CD4-positive, alpha-beta memory T cell (primary cell): ENCODE measurements at places on chromosomes 12 and 14.

- DNase-seq = no peak
These were observed 96.9 kb downstream of the FIGNL2 start for GRCh38 chr12:51751661-51752060.

GRCh38 chr12:5944688-5945070 lies 380 bp downstream of the ANO2 start:
- no peak for DNase-seq

- DNase-seq = no peak
These were observed 41.3 kb downstream of the SSH1 start for GRCh38 chr12:108815875-108816594.

GRCh38 chr14:29755311-29756018 lies 172.2 kb downstream of the PRKD1 start:
- no peak for DNase-seq

- DNase-seq = no peak
These were observed 50.5 kb upstream of the DACT1 start for GRCh38 chr14:58587271-58587670.

DNA sequence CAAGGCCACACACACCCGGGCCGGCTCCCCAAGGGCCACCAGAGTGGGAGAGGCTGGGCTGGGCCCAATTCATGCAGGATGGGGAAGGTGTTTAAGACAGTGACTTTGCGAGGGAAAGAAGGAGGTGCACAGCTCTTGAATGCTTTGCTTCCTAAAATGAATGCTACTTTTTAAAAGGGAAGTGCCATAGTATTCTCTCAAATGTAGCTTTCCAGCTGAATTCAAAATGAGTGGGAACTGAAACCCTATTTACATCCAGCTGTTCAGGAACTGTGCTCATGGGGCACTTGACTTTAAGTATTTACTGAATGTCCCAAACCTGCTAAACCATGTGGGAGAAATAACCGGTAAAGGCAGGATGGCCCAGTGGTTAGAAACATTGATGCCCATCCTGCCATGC lies 7.6 kb downstream of the ITPK1 start:
- DNase-seq = no peak

DNA sequence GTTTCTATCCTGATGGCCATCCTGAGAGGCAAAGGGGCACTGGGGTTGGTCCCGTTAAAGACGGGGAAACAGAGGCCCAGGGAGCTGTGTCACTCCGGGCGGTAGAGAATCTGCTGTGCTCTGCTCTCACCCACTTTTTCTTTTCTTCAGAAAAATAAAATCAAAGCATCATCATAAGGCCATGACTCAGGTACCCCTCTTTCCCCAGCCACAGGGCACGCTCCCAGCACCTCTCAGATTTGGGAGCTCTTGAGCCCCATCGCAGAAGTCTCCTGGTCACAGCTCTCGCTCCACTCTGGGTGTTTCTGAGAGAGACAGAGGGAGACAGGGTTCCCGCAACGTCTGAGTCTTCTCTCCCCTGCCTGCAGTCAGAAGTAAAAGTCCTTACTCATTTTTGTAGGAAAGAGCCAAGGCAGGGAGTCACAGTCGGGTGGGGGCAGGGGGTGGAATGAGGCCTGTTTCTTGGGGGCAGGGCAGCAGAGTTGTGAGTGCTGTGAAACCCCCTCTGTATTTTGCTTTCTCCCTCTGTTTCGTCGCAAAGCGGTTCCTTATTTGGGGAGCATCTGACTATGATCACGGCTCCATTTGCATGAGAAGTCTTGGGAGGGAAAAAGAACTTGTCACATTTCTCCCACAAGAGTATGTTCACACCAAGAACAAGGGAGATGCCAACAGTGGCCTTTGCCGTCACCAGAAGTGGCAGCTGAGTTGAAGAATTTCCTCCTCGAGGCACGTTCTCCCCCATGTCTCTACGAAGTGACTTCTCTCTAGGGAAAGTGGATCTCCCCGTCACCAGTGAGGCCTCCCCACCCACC lies 139.0 kb downstream of the BCL11B start:
- no peak for DNase-seq

DNA sequence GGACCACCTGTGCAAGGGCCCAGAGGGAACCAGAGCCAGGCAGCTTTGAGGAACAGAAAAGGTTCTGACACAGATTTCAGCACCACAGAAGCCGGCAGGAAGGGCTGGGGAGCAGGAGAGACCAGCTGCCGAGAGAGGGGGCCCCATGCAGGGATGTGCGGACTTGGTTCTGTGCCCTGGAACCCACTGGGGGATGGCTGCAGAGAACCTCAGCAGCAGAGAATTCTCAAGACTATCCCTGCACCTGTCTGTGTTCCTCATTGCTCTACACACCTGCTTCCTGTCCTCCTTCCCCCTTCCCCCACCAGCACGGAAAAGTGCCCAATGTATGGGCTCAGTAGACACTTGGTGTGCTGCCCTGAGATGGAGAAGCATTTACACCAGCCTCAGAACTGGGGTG lies 3.2 kb downstream of the SERPINA9 start:
- DNase-seq = no peak

DNA sequence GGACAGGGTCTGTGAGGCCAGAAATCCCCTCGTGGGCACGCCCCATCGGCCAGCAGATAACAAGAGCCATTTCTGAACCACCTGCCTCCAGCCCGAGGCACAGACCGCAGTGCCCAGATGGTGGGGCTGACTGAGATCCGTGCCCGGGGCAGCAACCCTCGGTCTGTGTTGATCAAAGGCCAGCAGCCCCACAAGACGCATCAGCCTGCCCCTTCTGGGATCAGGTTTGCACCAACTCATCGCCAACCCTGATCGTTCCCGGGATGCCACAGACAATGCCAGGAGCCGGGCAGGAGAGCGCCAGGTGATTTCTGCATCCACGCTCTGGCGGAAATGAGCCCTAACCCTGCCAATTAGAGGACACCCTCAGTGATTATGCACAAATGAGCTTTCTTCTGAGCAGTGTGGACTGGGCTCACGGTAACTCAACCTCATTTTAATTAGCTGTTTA lies 64.5 kb downstream of the TESC start:
- no peak for DNase-seq

- DNase-seq = no peak
These were observed 35.3 kb downstream of the MIPOL1 start for GRCh38 chr14:37232907-37233481.

DNA sequence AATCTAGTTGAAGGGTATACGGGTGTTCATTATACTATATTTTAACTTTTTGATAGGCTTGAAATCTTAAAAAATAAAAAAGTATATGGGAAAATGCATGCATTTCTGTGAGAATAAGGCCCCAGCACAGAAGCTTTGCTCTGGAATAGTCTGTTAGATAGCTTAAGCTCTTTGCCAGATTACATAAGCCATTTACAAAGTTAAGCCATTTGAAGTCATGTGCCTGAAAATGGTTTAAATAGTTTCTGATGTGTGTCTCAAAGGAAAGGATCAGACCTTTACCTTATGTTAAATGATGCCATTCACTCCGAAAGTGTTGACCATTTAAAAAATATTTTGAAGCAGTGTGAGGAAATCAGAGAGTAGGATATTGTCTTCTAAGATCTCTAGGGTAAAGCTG lies 51.3 kb downstream of the WASHC4 start:
- DNase-seq = no peak

DNA sequence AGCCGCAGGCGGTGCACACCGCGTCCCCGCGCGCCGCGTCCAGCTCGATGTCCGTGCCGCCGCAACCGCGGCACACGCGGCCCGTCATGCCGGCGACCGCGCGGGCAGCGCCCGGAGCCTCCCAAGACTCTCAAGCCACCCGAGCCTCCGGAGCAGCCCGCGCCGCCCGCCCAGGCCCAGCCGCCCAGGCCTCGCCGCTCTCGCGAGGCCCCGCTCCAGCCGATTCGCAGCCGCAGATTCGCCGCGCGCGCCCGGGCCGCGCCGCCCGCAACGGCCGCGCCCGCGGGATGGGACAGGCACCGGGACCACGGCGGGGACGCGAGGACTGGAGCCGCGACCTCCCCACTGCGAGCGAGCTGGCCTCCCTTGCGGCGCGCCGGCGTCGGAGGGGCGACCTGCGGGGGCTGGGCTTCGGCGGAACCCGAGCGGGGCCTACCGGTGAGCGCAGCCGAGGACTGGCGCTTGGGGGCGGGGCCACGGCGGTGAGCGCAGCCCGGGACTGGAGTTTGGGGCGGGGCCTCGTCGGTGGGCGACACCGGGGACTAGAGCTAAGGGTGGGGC lies at the start of gene BRF1:
BRF1 (minus strand) TSS at position 460 of the 561 bp plus-strand sequence; CDS start at position 88, 372 bp downstream.
- peak; percentile 99 for DNase-seq

- DNase-seq = no peak
These were observed 76.0 kb downstream of the PAWR start for GRCh38 chr12:79614730-79615129.

DNA sequence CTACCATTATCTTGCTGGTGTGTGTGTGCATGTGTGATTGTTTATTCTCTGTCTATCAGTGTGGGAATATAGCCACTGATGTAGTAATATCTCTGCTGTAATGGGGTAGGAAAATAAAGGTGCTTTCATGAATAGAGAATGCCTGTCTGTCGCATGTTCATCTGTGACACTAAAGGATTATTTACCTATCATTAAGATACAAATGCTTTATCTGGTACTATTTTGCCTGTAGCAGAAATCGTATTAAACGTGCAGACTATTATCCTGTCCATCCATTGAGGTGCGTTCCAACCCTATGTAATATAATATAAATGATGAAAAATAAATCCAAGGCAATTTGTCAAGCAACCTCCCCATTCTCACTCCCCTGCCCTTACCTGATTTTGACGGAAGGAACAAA lies 1215.1 kb downstream of the BCL11B start:
- DNase-seq = no peak

DNA sequence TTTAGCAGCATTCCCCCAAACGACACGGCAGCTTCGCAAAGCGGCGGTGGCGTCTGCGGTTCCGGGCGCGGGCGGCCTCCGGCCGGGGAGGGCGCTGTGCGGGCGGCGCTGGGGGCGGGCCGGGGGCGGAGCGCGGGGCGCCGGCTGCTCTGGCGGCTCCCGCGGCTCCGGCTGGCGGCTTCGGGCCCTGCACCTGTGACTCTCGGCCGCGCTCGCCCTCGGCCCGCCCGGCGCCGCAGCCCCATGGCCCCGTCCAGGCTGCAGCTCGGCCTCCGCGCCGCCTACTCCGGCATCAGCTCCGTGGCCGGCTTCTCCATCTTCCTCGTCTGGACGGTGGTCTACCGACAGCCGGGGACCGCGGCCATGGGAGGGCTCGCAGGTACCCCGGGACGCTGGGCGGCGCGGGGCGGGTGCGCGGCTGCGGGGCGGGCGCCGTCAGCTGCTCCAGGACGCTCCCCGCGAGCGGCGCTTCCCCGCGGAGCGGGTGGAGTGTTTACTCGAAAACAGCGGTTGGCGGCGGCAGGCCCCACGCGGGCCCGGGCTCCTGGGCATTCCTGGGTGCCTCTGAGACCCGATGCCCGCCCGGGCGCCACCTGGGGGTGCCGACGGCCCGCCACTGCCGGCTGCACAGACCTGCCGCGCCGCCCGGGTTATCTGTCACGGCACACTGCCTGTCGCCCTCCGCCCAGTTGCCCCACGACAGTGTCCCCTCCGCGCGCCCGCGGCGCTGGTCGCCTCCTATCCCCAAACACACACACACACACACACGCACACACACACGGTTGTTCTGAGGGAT lies at the start of gene SLC48A1:
SLC48A1 (plus strand) TSS at position 177 of the 796 bp plus-strand sequence; CDS start at position 244, 67 bp downstream.
- DNase-seq = peak; percentile 76
